NCI-H2029 treated with DMSO at 0.1 percent for 48 hours (cell line): ENCODE measurements at places on chromosomes 16 and 17.

- DNase-seq, result no peak
Observed at GRCh38 chr16:88069397-88070168, 118.3 kb downstream of the BANP start.

GRCh38 chr17:11238705-11239104 lies 2.3 kb upstream of the SHISA6 start:
- no peak for DNase-seq

DNA sequence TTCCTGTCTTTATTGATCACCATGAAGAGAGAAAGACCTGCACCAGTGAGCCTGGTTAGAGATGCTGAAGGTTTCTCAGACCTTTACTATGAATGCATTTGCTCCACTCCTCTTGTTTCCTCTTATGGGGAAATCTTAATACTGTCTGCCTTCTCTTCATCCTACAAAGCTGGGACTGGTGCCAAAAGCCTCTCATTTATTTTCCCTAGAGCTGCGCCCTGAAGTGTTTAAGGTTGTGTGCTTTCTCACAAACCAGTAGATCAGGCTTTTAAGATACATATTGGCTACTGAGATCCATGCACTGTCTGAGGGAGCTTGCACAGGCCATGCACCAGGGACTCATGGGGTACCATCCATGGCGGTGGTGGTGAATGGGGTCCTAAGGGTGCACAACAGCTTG lies 286.1 kb upstream of the PMFBP1 start:
- DNase-seq, result no peak

DNA sequence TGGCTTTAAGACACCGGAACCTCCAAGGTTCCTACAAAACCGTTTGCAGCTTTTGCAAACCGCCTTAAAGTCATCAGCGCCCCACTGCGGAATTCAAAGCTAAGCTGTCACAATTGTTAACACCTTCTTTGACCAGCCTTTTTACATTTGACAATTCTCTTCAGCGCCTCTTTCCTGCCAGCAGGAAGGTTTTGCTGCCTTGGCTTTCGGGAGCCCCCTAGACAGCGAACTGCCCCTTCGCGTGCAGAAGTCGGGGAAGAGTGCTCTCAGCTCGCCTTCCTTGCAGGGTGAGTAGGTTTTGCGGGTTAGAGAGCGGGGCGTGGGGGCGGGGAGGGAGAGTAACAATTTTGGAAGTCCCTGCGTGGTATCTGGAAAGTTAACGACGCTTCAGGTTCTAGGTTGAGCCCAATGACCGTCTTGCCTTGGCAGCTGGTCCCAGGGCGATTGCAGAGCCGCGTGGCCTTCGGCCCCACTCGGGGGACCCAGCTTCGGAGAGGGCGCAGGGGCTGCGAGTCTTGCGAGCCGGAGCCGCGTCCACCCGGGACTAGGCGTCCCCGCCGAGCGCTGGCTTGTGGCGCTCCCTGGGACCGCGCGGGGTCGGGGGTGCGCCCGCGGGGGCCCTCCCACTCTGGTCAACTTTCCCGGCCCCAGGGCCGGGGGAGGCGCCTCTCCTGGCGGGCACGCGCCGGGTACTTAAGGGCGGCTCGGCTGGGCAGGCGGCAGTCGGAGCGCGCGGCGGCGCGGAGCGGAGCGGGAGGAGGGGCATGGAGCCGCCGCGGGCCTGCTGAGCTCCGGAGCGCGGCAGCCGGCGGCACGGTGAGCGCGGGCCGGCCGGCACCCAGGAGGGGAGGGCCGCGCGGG lies at the start of gene HAS3:
HAS3 (plus strand) TSS at position 153 of the 861 bp plus-strand sequence. CDS start 3,743 bp downstream, outside the sequence.
- no peak for DNase-seq

DNA sequence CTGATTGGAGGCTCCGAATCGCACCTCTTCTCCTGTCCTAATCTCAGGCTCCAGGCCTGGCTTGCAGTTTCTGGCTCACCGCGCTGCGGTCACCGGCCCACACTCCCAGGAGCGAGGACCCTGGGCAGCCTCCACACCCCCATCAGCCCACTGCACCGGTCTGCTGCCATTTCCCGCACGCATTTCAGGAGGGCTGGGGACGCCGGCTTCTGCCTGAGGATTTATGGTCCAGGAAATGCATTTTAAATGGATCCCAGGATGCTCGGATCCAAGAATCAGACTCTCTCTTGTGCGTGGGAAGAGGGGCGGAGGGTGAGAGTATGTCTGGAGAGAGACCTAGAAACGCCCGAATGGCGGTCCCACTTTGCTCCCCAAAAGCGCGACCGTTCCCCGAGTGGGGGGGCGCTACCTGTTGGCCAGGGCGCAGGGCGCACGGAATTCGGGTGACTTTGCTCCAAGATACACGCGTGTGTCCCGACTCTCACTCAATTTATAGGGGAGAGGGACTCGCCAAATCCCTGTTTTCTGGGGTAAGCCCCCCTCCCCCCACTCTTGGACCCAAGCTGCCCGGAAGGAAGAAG lies 817 bp upstream of the JPH3 start:
- no peak for DNase-seq

DNA sequence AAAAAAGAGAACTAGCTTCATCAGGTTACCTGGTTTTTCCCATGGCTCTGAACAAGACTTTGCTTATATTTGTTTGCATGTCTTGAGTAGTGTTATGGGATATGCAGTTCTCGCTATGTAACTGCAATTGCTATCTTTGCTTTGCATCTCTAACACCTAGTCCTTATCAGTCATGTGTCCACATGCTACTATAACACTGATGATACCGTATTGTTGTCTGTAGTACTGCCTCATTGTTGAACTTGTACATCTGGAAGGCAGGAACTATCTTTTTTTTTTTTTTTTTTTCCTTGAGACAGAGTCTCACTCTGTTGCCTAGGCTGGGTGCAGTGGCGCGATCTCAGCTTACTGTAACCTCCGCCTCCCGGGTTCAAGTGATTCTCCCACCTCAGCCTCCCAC lies 2.5 kb downstream of the PSME3 start:
- no peak for DNase-seq

DNA sequence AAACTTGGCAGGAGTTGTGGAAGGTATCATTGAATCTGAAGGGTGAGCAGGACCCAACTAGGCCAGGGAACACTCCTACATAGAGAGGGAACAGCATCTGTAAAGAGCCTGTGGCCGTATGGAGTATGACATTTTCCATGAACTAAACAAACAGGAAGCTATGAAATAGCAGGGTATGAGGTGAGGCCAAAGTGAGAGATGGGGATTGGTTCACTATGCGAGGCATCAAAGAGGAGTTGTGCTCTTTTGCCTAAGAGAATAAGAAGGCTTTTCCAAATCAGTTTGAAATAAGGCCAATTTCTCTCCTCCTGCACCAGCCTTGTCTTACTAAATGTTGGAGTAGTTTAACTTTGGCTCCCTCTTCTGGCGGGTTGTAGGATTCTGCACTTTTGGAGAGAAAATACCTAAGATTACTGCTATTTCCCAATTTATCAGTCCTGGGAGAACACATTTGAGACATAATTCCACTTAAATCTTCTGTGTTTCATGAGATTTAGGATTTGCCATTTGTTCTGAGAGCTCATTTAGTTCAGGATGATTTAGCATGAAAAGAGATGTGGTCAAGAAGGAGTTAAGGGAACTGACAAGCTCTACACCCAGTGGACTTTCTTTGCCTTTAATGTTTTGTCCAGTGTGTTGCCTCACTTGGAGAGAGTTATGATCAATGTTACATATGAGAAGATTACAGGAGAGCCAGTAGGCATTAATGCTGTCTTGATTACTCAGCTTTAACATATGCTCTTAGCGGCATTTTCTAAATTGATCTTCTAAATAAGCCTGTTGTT lies 55.4 kb downstream of the TNRC6C start:
- peak; percentile 30 for DNase-seq

GRCh38 chr17:73765824-73766563 lies 121.7 kb upstream of the SDK2 start:
- DNase-seq, result no peak

GRCh38 chr17:64148699-64149098 lies 18.8 kb upstream of the ERN1 start:
- no peak for DNase-seq
